ENCODE measurements at places on chromosomes 11 and 22.
A peak's percentile ranks its signal among the peaks of the same experiment; 100 is the strongest.

DNA sequence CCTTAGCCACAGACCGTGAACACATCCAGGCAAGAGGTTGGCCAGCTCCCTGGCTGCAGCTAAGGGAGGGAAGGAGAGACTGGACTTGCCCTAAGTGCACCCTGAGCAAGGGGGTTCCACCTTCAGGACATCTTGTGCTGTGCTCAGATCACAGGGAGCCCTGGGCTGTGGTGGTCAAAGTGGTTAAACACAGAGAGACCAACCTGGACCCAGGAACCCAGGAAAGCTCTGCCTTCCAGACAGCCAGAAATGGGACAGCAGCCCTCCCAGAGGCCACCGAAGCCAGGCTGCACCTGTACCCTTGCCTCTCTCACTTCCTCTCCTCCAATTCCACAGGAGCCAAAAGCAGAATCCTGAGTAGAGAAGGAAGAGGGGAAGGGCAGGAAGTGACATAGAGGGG, 105.2 kb upstream of the TMEM45B start:
- no peaks in the 10 kb centered on the region for H3K4me1 ChIP-seq
- no peaks in the 10 kb centered on the region for H3K36me3 ChIP-seq
- DNase-seq = no peak
- H3K27me3 ChIP-seq = no peaks in the 10 kb centered on the region

GRCh38 chr11:44747316-44747715, 20.6 kb downstream of the TSPAN18 start:
- DNase-seq = no peak
- peaks cover 16% of the 10 kb centered on the region for H3K4me1 ChIP-seq
- no peak overlapping the region for H3K27ac ChIP-seq

- DNase-seq = no peak
- H3K4me1 ChIP-seq = no peaks in the 10 kb centered on the region
- H3K4me3 ChIP-seq = no peak overlapping the region
- H3K27me3 ChIP-seq = no peaks in the 10 kb centered on the region
- no peak overlapping the region for H3K27ac ChIP-seq
Measured at GRCh38 chr11:125081098-125081798, 18.1 kb downstream of the SLC37A2 start.

GRCh38 chr11:4677948-4678347, 19.7 kb downstream of the OR51E2 start:
- DNase-seq = no peak
- H3K27me3 ChIP-seq = no peaks in the 10 kb centered on the region
- no peak overlapping the region for H3K4me3 ChIP-seq
- H3K4me1 ChIP-seq = no peaks in the 10 kb centered on the region
- no peaks in the 10 kb centered on the region for H3K36me3 ChIP-seq

- H3K27ac ChIP-seq = no peak overlapping the region
- no peak for DNase-seq
- H3K36me3 ChIP-seq = no peaks in the 10 kb centered on the region
Measured at GRCh38 chr11:101429703-101430540, 153.9 kb downstream of the TRPC6 start.

- no peak overlapping the region for H3K4me3 ChIP-seq
- H3K27ac ChIP-seq = no peak overlapping the region
- H3K36me3 ChIP-seq = peaks cover 16% of the 10 kb centered on the region
- H3K27me3 ChIP-seq = no peaks in the 10 kb centered on the region
- H3K4me1 ChIP-seq = no peaks in the 10 kb centered on the region
Measured at GRCh38 chr11:491358-491757, 15.7 kb downstream of the RNH1 start.

DNA sequence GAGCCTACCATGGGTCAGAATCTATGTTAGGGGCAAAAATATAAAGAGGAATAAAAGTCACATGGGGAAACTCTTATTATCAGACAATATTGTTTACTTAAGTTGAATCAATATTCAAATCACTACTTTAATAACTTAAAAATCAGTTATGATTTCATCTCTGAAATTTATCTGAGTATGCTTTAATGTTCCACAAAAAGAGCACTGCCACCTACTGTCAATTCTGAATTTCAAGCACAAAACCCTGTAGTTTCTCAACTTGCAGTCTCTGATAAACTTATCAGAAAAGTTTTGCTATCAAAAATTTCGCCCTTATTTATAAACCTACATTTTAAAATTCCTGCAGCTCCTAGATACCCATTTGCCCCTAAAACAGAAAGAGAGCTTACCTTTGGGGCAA, 47.3 kb downstream of the RDX start:
- no peak overlapping the region for H3K4me3 ChIP-seq
- peak; percentile 37 for DNase-seq
- H3K36me3 ChIP-seq = peaks cover 25% of the 10 kb centered on the region
- H3K27ac ChIP-seq = peak overlapping the region; percentile 19
- H3K27me3 ChIP-seq = no peaks in the 10 kb centered on the region
- H3K4me1 ChIP-seq = no peaks in the 10 kb centered on the region

- no peaks in the 10 kb centered on the region for H3K36me3 ChIP-seq
- peak overlapping the region; percentile 24 for H3K27ac ChIP-seq
- H3K4me1 ChIP-seq = peaks cover 69% of the 10 kb centered on the region
- no peak for DNase-seq
- H3K4me3 ChIP-seq = no peak overlapping the region
- H3K27me3 ChIP-seq = no peaks in the 10 kb centered on the region
Measured at GRCh38 chr11:13286279-13286821, 8.8 kb downstream of the BMAL1 start.

GRCh38 chr11:11297578-11297977, 55.5 kb downstream of the CSNK2A3 start:
- H3K27me3 ChIP-seq = no peaks in the 10 kb centered on the region
- H3K27ac ChIP-seq = no peak overlapping the region
- DNase-seq = no peak
- H3K36me3 ChIP-seq = no peaks in the 10 kb centered on the region

DNA sequence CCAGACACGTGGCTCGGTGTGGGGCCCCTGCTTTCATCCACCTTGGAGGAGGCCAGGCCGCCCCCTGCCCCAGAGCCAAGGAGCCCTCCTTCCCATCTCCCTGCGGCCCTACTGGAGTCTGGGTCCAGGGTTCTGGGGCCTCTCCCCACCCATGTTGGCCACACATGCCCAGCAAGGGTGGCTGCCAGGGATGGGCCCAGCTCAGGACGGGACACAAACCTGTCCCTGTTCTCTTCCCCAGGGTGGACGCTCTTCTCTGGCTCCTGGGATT, 4.6 kb downstream of the PANX2 start:
- no peak overlapping the region for H3K4me3 ChIP-seq
- H3K27me3 ChIP-seq = no peaks in the 10 kb centered on the region
- no peak overlapping the region for H3K27ac ChIP-seq
- H3K36me3 ChIP-seq = no peaks in the 10 kb centered on the region
- DNase-seq = no peak

- no peaks in the 10 kb centered on the region for H3K4me1 ChIP-seq
- no peaks in the 10 kb centered on the region for H3K36me3 ChIP-seq
- no peak overlapping the region for H3K4me3 ChIP-seq
- H3K27ac ChIP-seq = no peak overlapping the region
Measured at GRCh38 chr11:60193687-60194433, 11.0 kb upstream of the MS4A6A start.

GRCh38 chr11:43784866-43785265, 95.8 kb upstream of the ALKBH3 start:
- no peaks in the 10 kb centered on the region for H3K4me1 ChIP-seq
- DNase-seq = no peak
- no peak overlapping the region for H3K4me3 ChIP-seq
- H3K27ac ChIP-seq = no peak overlapping the region
- peaks cover 4% of the 10 kb centered on the region for H3K36me3 ChIP-seq

DNA sequence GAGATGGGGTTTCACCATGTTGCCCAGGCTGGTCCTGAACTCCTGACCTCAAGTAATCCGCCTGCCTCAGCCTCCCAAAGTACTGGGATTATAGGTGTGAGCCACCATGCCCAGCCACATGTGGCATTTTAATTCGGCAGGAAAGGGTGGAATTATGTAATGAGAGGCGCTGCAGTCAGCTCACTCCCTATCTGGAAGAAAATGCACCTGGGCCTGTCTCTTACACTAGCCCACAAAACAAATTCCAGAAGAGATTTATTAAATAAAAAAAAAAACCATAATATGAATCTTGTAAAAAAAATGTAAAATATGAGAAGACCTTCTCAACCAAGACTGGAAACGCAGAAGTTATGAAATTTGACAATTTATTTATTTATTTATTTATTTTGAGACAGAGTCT, 8.2 kb upstream of the KAT5 start:
- H3K27ac ChIP-seq = no peak overlapping the region
- no peak overlapping the region for H3K4me3 ChIP-seq
- H3K27me3 ChIP-seq = peaks cover 10% of the 10 kb centered on the region
- no peaks in the 10 kb centered on the region for H3K36me3 ChIP-seq
- no peak for DNase-seq

- H3K27ac ChIP-seq = no peak overlapping the region
- H3K27me3 ChIP-seq = no peaks in the 10 kb centered on the region
- no peak overlapping the region for H3K4me3 ChIP-seq
- H3K36me3 ChIP-seq = no peaks in the 10 kb centered on the region
- H3K4me1 ChIP-seq = peaks cover 20% of the 10 kb centered on the region
- no peak for DNase-seq
Measured at GRCh38 chr22:38215156-38216038, 13.6 kb downstream of the MAFF start.

DNA sequence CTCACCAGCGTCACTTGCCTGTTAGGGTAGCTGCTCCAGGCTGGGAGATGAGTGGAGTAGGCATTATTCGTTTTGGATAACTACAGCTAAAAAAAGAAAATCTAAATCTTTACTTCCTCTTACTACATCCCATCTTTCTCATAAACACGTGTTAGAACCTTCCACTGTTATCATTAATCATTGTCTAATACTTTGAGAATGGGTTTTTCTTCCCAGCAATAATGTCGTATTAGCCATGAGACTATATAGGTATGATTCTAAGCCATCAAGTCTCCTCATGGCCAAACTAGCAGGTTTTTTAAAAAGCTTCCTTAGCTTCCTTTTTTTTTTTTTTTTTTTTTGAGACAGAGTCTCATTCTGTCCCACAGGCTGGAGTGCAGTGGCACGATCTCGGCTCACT, 3.9 kb upstream of the TEF start:
- H3K36me3 ChIP-seq = no peaks in the 10 kb centered on the region
- no peak for DNase-seq

DNA sequence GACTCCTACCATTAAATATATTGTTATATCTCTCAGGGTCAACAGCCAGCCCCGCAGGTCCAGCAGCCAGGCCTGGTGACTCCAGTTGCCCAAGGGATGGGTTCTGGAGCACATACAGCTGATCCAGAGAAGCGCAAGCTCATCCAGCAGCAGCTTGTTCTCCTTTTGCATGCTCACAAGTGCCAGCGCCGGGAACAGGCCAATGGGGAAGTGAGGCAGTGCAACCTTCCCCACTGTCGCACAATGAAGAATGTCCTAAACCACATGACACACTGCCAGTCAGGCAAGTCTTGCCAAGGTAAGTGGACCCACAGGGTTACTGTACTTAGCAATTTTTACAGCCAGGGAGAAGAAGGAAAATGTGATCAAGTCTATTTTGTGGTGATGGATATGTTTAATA, 35.1 kb downstream of the EP300 start:
- no peak overlapping the region for H3K4me3 ChIP-seq
- peaks cover 85% of the 10 kb centered on the region for H3K36me3 ChIP-seq
- DNase-seq = no peak
- no peaks in the 10 kb centered on the region for H3K27me3 ChIP-seq
- H3K27ac ChIP-seq = no peak overlapping the region
- no peaks in the 10 kb centered on the region for H3K4me1 ChIP-seq

GRCh38 chr11:96279018-96279895, 63.7 kb downstream of the MAML2 start:
- H3K4me3 ChIP-seq = no peak overlapping the region
- H3K36me3 ChIP-seq = peaks cover 8% of the 10 kb centered on the region
- DNase-seq = no peak

DNA sequence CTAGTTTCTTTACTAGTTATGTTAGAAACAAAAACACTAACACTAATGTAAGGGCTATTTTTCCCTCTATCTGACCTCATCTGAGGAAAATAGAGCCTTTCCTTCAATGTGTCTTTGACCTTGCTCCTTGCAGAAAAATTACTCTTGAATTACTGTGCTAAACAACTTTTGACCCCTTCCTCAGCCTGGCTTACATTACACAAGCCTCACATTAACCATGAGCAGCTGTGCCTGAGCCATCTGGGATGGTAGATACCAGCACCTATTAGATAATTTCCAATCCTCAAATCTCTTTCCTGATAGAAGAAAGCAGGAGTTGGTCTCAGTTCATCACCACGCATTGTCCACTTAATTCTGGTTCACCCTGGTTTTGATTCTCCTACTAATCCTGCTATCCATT, 134.4 kb upstream of the NCAM1 start:
- no peak for DNase-seq
- no peak overlapping the region for H3K27ac ChIP-seq
- H3K36me3 ChIP-seq = no peaks in the 10 kb centered on the region
- no peaks in the 10 kb centered on the region for H3K27me3 ChIP-seq
- H3K4me3 ChIP-seq = no peak overlapping the region

DNA sequence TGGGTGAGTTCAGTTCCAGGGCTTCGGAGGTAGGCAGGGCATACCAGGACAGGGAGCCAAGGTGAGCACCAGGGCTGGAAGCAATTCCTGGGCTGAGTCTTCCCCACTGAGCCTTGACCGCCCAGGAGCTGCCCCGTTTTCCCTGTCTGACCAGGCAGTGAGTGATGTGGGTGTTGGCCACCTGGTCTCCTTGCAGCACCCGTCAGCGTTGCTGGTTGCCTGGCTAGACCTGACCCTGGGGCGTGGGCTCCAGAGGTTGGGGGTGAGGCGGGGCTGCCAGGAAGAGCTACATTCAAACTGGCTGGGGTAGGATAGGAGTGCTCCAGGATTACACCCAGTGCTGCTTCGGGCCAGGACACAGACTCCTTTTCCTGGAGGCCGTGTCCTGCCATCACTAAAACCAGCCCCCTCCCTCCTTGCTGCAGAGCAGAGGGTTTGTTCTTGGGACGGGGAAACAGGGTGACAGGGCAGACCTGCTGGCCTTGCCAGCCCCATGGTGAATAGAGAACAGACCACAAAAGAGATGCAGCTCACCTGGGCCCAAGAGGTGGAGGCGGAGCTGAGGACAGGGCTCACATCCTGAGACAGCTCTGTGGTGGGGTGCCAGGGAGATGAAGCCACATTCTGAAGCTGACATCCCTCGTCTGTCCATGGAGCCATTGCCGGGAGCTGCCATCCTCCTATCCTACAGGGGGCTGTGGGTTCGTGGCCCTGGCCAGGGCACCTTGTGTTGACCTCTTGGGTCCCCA, 14.2 kb downstream of the INCENP start:
- peaks cover 40% of the 10 kb centered on the region for H3K36me3 ChIP-seq
- no peak overlapping the region for H3K4me3 ChIP-seq
- DNase-seq = no peak
- H3K4me1 ChIP-seq = peaks cover 5% of the 10 kb centered on the region

DNA sequence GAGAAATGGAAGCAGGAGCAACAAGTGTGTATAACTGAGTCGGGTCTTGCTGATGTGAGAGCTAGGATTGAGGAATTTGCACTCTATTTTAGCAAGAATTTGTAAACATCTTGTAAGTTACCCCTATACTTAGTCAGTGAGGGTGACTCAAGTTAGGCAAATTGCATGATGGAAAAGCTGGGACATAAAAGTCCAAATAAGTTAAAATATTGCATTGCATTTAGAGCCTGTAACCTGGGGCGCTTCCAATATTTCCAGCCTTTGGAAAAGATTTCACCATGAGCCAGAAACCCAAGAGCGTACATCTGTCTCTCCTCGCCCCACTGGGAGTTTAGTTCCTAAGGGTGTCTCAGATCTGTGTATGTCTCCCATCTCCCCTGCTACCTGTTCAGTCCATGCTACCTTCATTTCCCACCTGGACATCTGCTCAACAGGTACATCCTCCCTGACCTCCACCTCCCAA, 37.0 kb upstream of the ACCSL start:
- H3K4me3 ChIP-seq = no peak overlapping the region
- no peak overlapping the region for H3K27ac ChIP-seq
- no peaks in the 10 kb centered on the region for H3K36me3 ChIP-seq
- DNase-seq = no peak
- no peaks in the 10 kb centered on the region for H3K4me1 ChIP-seq
